ENCODE measurements at places on chromosomes 11 and 22.
A peak's percentile ranks its signal among the peaks of the same experiment; 100 is the strongest.

DNA sequence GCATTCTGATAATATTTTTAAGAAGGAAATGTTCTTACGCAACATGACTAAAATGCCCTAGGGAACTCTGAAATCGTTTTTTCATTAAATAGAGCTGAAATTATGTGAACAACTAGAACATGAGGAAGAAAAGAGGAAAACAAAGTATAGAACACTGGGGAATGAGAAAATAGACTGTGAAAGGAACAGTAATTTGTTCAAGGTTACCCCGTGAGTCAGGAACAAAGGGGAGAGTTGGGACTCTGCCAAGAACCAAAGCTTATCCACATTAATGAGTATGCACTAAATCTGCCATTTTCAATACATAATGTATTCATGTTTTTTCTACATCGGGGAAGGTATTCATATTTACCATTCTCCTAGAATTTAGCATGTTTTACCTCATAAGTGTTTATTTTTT is 961.8 kb upstream of the CCDC90B start:
- DNase-seq = no peak

DNA sequence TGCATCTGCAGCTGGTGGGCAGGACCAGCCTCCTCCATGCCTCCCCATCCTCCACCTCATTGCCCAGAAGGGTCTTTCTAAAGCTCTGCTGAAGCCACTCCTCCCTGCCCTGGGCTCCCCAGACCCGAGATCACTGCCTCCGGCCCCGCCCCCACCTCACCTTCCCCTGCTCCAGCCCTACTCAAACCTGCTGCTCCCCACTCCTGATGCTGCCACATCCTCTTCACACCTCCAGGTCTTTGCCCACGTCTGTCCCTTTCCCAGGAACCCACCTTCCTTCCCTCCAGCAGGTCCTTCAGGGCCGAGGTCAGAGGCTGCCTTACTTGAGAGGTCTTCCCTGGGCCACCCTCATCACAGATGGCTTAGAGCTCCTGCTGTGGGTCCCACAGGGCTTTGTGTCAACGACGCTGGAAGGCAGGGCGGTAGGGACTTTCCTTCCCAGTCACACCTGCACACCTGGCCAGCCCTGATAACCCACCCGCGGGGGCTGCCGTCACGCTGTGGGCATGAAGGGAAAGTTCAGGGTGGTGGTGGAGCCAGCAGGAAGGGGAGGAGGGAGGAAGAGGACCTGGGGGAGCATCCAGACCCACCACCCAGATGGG is 11.9 kb downstream of the WNT7B start:
- no peak for DNase-seq

DNA sequence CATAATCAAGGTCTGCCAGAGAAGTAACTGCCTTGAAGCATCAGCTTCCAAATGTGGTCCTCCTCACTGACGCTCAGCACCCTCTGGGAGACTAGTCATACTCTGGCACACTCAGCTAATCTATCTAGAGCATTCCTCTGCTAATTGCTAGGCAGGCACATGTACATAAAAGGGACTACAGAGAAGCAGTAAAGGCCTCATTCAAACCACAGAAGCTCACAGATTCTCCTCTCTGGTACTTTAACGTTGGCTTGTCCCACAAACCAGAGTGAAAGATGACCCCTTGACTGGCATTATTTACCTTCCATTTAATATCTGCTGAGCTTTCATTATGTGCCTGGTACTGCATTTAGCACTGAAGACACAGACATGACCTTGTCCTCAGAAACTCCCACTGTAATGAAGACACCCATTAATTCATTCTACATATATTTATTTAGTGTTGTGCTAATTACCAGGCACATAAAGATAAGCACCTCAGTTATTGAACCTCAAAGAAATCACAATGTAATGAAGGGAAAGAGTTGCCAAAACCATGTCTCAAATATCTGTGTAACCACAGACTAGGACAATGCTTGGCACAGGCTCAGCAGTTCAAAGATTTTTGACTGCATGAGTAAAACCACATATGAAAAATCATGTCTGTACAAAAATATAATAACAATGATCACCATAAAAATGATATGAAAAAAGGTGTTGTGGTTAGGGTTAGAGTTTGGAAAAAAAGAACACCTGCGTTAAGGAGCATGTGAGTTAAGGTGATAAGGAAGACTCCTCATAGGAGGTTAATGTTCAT is 550.4 kb downstream of the DLG2 start:
- no peak for DNase-seq

GRCh38 chr22:19759427-19760057 is 1.0 kb upstream of the TBX1 start:
- DNase-seq = no peak

GRCh38 chr11:117095284-117096161 is 2.7 kb downstream of the SIK3 start:
- no peak for DNase-seq

- DNase-seq = no peak
These were observed 58.0 kb upstream of the CHST1 start for GRCh38 chr11:45723397-45723796.

DNA sequence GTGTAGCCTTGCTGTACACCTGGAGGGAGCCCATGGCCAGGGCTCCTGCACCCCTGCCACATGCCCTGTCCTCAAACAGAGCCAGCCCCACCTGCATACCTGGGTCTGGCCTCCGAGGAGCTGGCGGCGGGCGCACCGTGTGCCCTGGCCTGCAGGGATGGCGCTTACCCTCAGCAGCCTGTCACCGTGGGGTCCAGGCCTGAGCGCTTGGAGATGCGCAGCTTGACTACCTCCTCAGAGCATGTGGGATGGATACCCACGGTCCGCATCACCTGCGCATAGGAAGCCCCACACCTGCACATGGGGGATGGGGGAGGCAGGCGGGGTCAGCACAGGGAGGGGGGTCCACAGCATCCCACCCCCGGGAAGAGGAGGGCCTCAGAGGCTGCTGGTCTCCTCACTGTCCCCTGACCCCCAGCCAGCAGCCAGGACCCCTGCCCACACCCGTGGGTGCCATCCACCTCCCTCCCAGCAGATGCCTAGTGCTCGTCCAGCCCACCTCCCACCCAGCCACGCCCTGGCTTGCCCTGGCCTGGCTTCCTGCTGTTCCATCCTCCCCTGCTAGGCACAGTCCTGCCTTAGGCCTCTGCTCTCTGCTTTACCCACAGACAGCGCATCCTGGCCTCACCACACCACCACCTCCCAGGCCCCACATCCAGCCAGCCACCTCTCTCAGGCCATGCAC is 22.4 kb upstream of the GNB1L start:
- no peak for DNase-seq

DNA sequence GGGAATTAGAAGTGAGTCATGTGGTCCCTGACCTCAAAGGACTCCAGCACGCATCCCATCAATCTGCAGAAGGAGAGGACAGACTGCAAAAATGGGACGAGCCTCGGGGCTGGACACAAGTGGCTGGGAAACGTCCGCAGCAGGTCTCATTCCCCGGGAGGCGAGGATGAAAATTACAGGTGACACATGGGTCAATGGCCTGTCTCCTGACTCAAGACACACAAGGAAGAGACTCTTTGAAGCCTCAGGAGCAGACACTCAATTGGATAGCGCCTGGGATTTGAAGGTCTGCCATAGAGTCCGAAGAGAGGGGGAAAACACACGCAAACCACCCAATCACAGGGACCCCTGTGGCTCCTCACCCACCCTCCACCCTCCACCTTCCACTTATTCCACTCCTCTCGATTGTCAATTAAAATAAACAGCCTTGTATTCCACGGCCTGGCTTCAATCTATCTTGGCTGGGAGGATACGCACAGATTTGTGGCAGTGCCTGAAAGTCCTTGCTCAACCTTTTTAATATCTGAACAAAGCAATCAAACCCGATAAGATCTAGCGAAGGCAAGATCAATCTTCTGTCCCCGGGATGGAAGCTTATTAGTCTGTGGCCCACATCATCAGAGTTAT is 101.8 kb upstream of the CADM1 start:
- no peak for DNase-seq

DNA sequence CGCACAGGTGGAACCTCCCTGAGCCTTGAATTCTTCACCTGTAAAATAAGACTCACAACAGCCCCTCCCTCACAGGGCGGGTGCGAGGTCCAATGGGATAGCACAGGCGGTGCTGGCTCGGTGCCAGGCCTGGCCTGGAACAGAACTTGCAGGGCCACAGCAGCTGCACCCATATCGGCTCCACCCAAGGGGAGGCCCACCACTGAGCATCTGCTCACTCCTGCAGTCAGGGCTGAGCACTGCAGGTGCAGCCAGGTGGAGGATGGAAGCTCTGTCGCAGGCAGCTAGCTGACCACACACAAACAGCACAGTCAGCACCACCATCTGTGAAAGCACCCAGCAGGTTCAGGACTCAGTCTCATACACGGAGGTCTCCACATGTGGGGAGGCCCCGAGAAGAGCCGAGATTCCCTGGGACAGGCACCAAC is 19.6 kb downstream of the VPS37C start:
- no peak for DNase-seq

- DNase-seq = no peak
These were observed 667 bp downstream of the CD81 start for GRCh38 chr11:2377511-2378443.

DNA sequence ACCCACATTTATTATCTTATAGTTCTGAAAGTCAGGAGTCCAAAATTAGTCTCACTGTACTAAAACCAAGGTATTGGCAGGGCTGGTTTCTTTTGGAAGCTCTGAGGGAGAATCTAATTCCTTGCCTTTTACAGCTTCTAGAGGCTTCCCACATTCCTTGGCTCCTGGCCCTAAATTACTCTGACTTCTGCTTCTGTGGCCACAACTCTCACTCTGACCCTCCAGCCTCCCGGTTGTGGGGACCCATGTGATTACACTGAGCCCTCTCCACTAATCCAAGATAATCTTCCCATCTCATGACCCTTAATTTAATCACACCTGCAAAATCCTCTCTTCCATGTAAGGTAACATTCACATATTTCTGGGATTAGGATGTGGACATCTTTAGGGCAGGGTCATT is 110.9 kb downstream of the ARL14EP start:
- DNase-seq = no peak

DNA sequence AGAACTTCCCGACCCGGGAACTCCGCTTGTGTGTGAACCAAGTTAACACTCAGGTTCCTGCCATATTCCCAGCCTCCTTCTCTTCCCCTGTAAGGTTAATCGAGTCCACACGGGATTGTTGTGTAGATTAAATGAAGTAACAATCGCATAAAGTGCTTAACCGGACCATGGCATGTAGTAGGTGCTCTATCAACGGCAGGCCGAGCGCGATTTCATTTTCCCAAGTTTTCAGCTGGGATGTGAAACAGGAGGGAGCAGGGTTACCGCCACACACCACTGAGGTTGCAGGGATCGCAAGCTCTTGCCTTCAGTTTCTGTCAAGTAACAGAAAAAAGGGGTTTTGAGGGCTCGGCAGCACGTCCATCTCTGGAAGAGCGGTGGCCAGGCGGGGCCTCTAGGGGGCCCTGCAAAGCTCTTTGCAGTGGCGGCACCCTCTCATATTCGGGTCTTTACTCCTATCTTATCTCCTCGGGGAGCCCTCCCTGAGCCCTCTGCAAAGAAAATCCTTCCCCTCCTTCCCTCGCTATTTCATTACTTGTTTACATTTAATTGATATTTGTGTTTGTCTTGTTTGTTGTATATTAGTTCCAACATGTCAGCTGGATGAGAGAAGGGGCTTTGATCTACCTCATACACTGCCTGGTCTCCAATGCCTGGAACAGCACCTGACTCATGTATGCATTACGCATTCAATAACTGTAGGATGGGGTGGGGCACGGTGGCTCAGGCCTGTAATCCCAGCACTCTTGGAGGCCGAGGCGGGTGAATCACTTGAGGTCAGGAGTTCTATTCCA is 816 bp upstream of the PLEKHA7 start:
- DNase-seq = no peak

GRCh38 chr11:116224154-116224888 is 548.5 kb downstream of the BUD13 start:
- DNase-seq = peak; percentile 30

DNA sequence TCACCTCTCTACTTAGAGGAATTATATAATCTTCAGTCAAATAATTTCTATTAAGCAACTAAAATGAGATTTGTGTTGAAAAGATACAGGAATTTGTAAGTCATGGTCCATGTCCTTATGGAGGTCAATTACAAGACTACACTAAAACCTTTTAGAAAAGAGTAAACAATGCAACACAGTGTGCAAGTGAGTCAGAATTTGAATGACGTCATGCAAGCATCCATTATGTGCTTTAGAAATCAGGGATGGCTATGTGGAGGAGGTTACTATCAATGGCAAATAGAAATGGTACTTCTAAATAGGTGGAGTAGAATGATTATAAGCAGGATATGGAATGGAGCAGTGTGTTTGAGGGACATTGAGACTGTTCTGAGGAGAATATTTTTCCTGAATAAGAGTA is 16.6 kb downstream of the OR10D3 start:
- no peak for DNase-seq

GRCh38 chr22:45703758-45704157 is 32.1 kb downstream of the ATXN10 start:
- DNase-seq = no peak

DNA sequence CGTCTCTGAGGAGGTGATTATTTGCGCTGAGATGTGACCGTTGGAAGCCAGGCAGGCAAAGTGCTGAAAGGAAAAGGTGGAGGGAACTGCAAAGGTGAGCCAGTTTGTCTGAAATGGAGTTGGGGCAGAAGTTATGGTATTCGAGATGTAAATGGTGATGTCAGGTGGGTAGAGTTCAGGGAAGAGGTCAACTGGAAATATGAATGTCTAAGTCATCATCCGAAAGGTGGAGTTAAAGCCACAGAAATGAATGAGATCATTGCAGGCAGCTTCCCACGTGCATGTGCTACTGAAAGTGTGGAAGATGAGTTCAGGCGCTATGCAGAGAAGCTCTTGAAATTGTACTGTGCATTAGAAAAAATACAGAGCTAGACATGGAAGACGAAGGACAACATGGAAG is 2.2 kb upstream of the BPIFC start:
- DNase-seq = no peak

DNA sequence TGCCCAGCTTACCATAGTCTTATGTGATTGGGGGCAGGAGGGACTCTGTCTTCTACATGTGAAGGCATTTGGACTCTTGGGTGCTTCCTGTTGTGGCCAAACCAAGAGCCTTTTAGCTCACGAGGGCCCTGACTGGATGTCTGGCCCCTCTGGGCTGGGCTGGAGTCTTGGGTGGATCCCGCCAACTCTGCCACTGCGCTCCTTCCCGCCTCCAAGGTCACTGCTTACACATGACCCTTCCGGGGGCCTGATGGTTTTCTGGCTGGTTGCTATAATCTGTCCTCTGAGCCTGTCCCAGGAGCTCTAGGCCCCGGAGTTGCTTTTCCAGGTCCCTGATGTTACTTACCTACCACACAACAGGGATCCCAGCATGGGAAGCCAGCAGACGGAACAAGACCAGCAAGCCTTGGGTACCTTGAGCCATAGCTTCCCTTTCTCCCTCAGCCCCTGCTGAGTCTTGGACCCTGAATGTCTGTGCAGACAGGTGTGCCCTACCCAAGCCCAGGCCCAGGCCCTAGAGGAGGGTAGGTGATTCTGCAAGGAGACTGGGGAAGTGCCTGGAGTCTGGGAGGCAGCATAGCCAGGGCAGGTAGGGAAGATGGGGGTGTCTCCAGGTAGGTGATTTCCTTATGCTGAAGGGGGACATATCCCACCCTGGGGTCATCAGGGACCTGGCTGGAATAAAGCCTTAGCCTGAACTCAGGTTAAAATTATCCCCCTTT is 100.3 kb downstream of the TSPAN18 start:
- DNase-seq = no peak

All from globus pallidus (tissue), 1 donor.